ENCODE measurements at places on chromosomes 1 and 21.
A peak's percentile ranks its signal among the peaks of the same experiment; 100 is the strongest.

GRCh38 chr1:62178372-62178771 lies 16.3 kb upstream of the L1TD1 start:
- DNase-seq, result no peak

- DNase-seq, result no peak
Observed at GRCh38 chr1:174157157-174157806, 2.0 kb upstream of the RABGAP1L start.

GRCh38 chr1:246785494-246786111 lies 61.4 kb downstream of the SCCPDH start:
- no peak for DNase-seq

- no peak for DNase-seq
Observed at GRCh38 chr1:97424209-97424608, 496.6 kb downstream of the DPYD start.

DNA sequence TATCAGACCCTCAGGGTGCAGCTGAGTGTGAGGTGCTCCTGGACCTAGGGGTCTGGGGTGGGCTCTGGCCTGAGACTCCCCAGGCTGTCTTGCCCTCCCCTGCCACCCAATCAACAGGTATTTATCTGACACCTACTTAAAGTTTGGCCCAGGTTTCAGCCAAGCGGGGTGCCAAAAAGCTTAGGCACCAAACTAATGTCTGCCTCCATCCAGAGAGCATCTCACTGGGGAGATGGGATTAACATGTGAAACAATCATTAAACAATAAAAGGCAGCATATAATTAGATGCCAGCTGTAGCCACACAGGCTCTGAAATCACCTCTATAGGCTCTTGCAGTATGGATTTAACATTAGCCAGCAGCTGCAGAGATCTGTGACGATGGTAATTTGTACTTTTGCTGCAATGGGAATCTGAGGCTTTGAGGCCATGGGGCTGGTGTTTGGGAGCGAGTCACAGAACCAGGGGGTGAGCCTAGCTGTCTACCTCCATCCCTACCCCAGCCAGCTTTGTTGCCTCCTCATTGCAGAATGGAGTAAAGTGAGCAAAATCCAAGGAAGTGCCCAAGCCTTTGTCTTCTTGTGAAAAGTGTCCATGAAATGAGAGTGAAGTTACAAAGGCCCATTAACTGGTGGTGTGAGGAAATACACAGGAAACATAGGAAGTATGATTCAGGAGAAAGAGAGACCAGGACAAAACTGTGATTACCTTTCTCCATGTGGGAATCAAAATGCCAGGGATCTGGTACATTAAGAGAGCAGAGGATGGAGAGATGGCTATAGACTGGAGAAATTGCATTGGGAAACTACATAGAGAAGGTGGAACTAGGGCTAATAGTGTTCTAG lies 36.1 kb downstream of the EIF2D start:
- DNase-seq, result no peak

GRCh38 chr1:153617663-153618062 lies 1.5 kb upstream of the S100A14 start:
- peak; percentile 77 for DNase-seq

DNA sequence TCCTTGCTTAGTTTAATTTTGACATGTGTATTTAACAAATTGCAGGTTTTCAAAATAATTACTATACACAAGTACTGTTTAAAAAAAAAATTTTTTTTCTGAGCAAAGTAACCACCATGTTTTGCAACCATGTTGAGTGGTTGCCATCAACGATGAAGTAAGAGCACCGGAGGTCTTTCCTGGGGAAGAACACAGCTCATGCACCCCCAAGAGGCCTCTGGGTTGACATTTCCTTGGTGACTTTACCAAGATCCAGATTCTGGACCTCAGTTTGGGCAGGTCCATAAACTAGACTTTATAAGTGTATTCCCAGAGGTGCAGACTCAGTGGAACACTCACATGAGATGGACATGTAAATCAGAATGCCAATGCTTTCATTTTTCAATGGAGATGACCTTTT lies 36.8 kb upstream of the RALGPS2 start:
- no peak for DNase-seq

GRCh38 chr1:162145280-162145965 lies 75.9 kb downstream of the NOS1AP start:
- no peak for DNase-seq

- DNase-seq, result no peak
Observed at GRCh38 chr21:33024201-33025103, 1.3 kb upstream of the OLIG2 start.

- no peak for DNase-seq
Observed at GRCh38 chr1:200834383-200834782, 38.4 kb upstream of the GPR25 start.

All from inflammatory macrophage treated with lipopolysaccharide for 4 hours (primary cell).